Right kidney (tissue), 9 donors: ENCODE measurements at places on chromosomes 7 and 10.
A peak's percentile ranks its signal among the peaks of the same experiment; 100 is the strongest.

- no peak for DNase-seq
Measured at GRCh38 chr10:59285073-59285472, 77.3 kb downstream of the FAM13C start.

DNA sequence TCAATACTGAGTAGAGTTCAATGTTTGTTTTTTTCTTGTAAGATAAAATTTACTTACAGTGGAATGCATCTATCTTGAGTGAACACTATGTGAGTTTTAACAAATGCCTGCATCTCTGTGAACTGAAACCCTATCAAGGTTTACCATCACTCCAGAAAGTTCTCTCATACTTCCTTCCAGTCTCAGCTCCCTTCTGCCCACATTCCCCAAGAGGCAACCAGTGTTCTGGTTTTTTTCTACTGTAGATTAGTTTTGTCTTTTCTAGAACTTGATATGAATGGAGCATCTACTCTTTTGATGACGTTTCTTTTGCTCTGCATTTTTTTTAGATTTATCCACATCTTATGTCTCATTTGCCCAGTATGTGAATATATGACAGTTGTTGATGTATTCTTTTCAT is 17.1 kb downstream of the WIPI2 start:
- no peak for DNase-seq

- peak; percentile 52 for DNase-seq
Measured at GRCh38 chr10:12710594-12711349, 290.7 kb downstream of the CCDC3 start.

- DNase-seq = no peak
Measured at GRCh38 chr10:26737730-26738129, 40.2 kb downstream of the PDSS1 start.

DNA sequence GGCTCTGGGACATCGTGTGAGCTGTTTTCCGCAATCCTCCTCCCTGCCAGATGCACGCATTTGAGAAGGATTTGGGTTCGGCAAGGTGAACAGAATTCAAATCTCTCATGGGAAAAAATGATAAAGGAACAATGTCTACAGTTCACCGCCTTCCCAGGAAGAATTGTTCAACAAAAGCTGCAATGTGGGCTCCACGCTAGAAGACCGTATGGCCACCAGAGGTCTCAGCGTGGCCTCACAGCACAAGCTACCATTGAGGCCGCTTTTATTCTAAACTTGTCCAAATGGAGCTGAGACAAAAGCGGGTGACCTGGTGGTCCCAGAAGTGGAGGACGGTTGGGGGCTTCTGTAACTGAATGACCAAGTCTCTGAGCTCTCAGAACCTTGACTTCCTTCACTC is 733.1 kb downstream of the PARD3 start:
- no peak for DNase-seq
